Effector memory CD8-positive, alpha-beta T cell (primary cell): ENCODE measurements at places on chromosomes 6 and 20.

- DNase-seq: no peak
- no peak overlapping the region for H3K27ac ChIP-seq
- H3K4me1 ChIP-seq: no peaks in the 10 kb centered on the region
- H3K27me3 ChIP-seq: peaks cover 66% of the 10 kb centered on the region
These were observed 30.8 kb downstream of the IL20RA start for GRCh38 chr6:137013738-137014602.

DNA sequence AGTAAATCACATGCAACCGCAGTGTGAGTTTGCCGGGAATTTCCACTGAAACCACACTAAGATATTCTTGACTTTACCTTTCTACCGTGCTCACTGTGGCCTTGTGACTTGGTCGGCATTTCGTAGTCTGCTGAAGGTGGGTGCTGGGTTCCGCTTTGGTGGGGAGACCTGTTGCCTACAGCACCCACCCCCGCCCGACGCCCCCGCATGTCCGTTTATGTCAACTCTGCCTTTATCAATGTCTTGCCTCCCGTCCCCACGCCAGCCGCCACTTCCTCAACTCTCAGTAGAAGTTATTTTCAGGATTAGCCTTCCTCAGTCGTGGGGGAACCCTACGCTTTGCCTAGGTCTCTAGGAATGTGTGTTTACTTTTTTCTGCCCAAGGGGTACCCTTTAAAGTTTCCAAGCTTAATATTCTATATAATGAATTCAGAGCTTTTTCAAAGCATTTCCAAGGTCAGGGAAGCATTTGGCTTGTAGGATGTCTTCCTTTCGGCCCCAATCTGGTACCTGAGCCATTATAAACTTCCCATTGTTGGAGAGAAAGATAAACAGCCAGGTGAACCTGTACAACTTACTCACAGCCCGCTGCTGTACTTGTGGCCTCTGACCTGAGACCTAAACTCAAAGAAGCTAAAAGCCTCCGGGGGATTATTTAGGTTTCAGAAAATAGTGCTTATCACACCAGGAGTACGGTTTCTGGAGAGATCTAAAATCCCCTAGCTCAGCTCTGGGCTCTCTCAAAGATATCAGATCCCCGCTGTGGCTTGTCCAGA is 54.2 kb downstream of the TBC1D7 start:
- H3K36me3 ChIP-seq: peaks cover 3% of the 10 kb centered on the region
- peak; percentile 48 for DNase-seq
- H3K4me1 ChIP-seq: peaks cover 18% of the 10 kb centered on the region
- peak overlapping the region; percentile 89 for H3K27ac ChIP-seq
- H3K4me3 ChIP-seq: peak overlapping the region; percentile 61

- no peaks in the 10 kb centered on the region for H3K27me3 ChIP-seq
- H3K4me3 ChIP-seq: no peak overlapping the region
- H3K27ac ChIP-seq: no peak overlapping the region
- peaks cover 100% of the 10 kb centered on the region for H3K36me3 ChIP-seq
- DNase-seq: no peak
These were observed 10.6 kb downstream of the RBM39 start for GRCh38 chr20:35731469-35731788.

DNA sequence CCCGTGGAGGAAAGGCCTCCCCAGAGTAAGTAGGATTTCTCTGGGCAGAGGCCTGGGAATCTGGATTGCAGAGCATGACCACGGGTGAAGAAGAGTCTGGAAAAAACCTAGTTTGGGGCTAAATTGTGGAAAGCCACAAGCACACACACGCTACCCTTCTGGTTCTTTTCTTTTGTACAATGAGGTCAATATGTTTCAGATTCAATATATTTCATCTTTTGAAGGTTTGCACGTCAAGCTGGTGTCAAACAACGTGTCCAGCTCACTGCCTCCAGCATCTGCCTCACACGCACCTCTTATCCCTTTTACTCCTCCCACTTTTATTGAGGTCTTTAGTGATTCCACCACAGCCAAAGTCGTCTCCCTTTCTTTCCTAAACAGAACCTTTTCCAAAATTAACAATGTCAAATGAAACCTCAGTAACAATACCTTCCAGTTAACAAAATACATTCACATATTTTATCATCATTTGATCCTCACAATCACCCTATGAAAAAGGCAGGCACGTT is 773 bp upstream of the EPB41L2 start:
- H3K27ac ChIP-seq: peak overlapping the region; percentile 39
- DNase-seq: no peak
- peak overlapping the region; percentile 86 for H3K4me3 ChIP-seq
- H3K36me3 ChIP-seq: no peaks in the 10 kb centered on the region
- peaks cover 15% of the 10 kb centered on the region for H3K4me1 ChIP-seq
- H3K27me3 ChIP-seq: no peaks in the 10 kb centered on the region

GRCh38 chr20:32437391-32438074 is 79.4 kb downstream of the ASXL1 start:
- H3K36me3 ChIP-seq: peaks cover 54% of the 10 kb centered on the region
- no peaks in the 10 kb centered on the region for H3K27me3 ChIP-seq
- peaks cover 5% of the 10 kb centered on the region for H3K4me1 ChIP-seq
- H3K4me3 ChIP-seq: no peak overlapping the region

DNA sequence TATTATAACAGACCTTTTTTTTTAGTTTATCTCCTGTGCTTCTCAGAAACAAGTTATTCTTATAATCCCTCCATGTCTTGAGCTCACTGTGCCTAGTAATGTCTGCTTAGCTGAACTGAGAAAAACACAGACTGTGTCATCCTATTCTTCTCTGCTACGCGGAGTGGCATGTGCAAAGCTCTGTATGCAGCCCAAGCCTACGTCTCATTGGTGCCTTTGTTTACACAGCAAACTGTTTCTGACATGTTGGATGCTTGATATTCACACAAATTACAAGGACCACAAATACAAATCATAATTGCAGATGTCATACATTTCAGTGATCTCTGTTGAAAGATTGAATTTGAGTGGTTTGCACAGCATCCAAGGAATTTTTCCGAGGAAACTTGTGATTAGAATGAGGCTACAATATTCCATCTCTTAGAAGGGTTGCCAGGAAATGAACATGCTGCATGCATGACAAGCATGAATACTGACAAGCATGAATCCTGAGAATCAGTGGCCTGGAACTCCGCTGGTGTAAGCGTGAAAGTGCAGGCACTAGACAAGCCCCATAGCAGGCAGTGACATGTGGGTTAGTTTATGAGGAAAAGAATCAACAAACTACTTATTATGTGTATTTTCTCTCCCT is 128.4 kb upstream of the SGK1 start:
- no peak overlapping the region for H3K27ac ChIP-seq
- H3K27me3 ChIP-seq: no peaks in the 10 kb centered on the region
- H3K4me3 ChIP-seq: no peak overlapping the region
- no peaks in the 10 kb centered on the region for H3K4me1 ChIP-seq
- no peak for DNase-seq

- H3K4me3 ChIP-seq: no peak overlapping the region
- no peaks in the 10 kb centered on the region for H3K36me3 ChIP-seq
- peaks cover 5% of the 10 kb centered on the region for H3K4me1 ChIP-seq
- no peak overlapping the region for H3K27ac ChIP-seq
- DNase-seq: no peak
These were observed 97.7 kb downstream of the LY86 start for GRCh38 chr6:6686176-6686575.

- no peak for DNase-seq
- H3K4me3 ChIP-seq: no peak overlapping the region
- no peaks in the 10 kb centered on the region for H3K27me3 ChIP-seq
- peaks cover 68% of the 10 kb centered on the region for H3K4me1 ChIP-seq
These were observed 208.1 kb downstream of the ARID1B start for GRCh38 chr6:156985309-156985708.

- H3K36me3 ChIP-seq: no peaks in the 10 kb centered on the region
- H3K4me3 ChIP-seq: no peak overlapping the region
- no peak for DNase-seq
- peaks cover 10% of the 10 kb centered on the region for H3K4me1 ChIP-seq
- no peak overlapping the region for H3K27ac ChIP-seq
These were observed 111.6 kb downstream of the ERMARD start for GRCh38 chr6:169862892-169863525.

GRCh38 chr20:25021336-25021735 is 28.8 kb upstream of the APMAP start:
- no peak for DNase-seq
- H3K36me3 ChIP-seq: peaks cover 16% of the 10 kb centered on the region
- H3K27me3 ChIP-seq: no peaks in the 10 kb centered on the region

- H3K4me3 ChIP-seq: no peak overlapping the region
- no peaks in the 10 kb centered on the region for H3K4me1 ChIP-seq
- H3K27ac ChIP-seq: no peak overlapping the region
- peaks cover 5% of the 10 kb centered on the region for H3K27me3 ChIP-seq
- no peak for DNase-seq
These were observed 283.0 kb upstream of the CDH4 start for GRCh38 chr20:60968853-60969720.

DNA sequence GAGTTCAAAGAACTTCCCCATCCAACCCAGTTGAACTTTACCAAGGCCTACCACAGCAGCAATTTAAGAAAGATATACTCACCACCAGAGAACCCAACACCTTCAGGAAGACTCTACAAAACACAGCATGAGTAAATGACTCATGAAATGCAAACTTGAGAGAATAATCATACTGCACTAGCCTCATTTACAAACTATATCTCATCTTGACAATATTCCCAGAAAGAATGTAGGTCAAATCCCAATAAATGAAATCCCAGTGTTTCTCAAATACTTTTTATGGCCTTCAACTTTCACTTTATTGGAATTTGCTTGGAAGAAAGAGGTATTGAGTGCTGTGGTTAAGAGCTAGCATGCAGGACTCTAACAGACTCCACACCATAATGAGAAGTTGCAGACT is 60.0 kb downstream of the FYN start:
- H3K27me3 ChIP-seq: no peaks in the 10 kb centered on the region
- H3K4me1 ChIP-seq: peaks cover 78% of the 10 kb centered on the region
- peaks cover 31% of the 10 kb centered on the region for H3K36me3 ChIP-seq
- peak overlapping the region; percentile 89 for H3K27ac ChIP-seq
- no peak for DNase-seq

GRCh38 chr20:61770113-61770585 is 295.5 kb downstream of the TAF4 start:
- H3K36me3 ChIP-seq: no peaks in the 10 kb centered on the region
- DNase-seq: no peak
- no peaks in the 10 kb centered on the region for H3K4me1 ChIP-seq
- no peak overlapping the region for H3K27ac ChIP-seq

GRCh38 chr6:4794140-4794707 is 18.0 kb downstream of the CDYL start:
- no peak for DNase-seq
- no peak overlapping the region for H3K27ac ChIP-seq
- H3K4me3 ChIP-seq: no peak overlapping the region
- no peaks in the 10 kb centered on the region for H3K27me3 ChIP-seq

- H3K36me3 ChIP-seq: peaks cover 18% of the 10 kb centered on the region
- H3K27me3 ChIP-seq: no peaks in the 10 kb centered on the region
- peaks cover 27% of the 10 kb centered on the region for H3K4me1 ChIP-seq
- peak overlapping the region; percentile 33 for H3K4me3 ChIP-seq
- no peak for DNase-seq
- H3K27ac ChIP-seq: peak overlapping the region; percentile 98
These were observed 14.7 kb downstream of the UQCC2 start for GRCh38 chr6:33696548-33697518.

DNA sequence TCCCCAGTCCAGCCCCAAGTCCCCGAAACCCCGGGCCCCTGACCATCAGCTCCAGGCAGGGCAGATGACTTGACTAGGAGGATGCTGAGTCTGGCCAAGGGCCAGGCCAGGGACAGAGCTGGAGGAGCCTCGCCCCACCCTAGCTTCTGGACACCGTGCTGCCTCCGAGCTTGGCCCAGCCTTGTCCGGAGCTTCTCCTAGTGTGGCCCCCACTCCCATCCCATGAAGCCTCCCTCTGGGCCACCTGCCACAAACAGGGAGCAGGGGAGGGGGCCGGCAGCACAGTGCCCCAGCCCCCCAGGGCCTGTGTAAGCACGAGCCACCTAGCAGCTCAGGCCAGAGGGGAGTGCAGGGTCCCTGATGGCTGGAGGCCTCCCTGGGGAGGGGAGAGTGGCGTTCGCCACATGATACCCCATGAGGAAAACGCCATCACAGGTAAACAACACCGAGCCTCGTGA is 5.3 kb downstream of the EEF1A2 start:
- peaks cover 5% of the 10 kb centered on the region for H3K4me1 ChIP-seq
- no peak overlapping the region for H3K4me3 ChIP-seq
- peaks cover 5% of the 10 kb centered on the region for H3K27me3 ChIP-seq
- DNase-seq: no peak
- no peak overlapping the region for H3K27ac ChIP-seq

- DNase-seq: no peak
- H3K27me3 ChIP-seq: no peaks in the 10 kb centered on the region
- H3K4me1 ChIP-seq: peaks cover 3% of the 10 kb centered on the region
- peak overlapping the region; percentile 80 for H3K27ac ChIP-seq
- no peaks in the 10 kb centered on the region for H3K36me3 ChIP-seq
These were observed 10.6 kb downstream of the BFSP1 start for GRCh38 chr20:17520583-17520982.

GRCh38 chr6:11983306-11983705 is 28.8 kb upstream of the HIVEP1 start:
- H3K27me3 ChIP-seq: peaks cover 14% of the 10 kb centered on the region
- no peak overlapping the region for H3K27ac ChIP-seq
- no peak overlapping the region for H3K4me3 ChIP-seq
- no peak for DNase-seq
- no peaks in the 10 kb centered on the region for H3K4me1 ChIP-seq
- no peaks in the 10 kb centered on the region for H3K36me3 ChIP-seq

DNA sequence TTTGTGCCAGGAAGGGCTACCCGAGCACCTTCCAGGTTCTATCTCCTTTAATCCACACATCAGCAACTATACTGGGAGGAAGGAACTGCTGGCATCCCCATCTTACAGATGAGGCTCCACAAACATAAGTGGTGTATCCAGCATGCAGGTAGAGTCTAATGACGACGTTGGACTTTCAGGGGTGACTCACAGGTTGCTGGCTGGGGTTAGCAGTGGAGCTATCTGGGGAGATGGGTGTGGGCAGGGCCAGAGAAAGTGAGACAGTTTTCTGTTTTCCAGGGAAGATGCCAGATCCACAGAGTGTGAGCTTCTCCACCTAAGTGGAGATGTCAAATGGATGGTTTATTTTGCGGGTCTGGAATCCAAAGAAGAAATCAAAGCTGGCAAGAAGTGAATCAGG is 31.8 kb downstream of the CDH22 start:
- H3K36me3 ChIP-seq: no peaks in the 10 kb centered on the region
- H3K4me3 ChIP-seq: no peak overlapping the region
- peaks cover 74% of the 10 kb centered on the region for H3K27me3 ChIP-seq
- DNase-seq: no peak
